ENCODE measurements at places on chromosomes 1 and 21.

GRCh38 chr1:154879038-154879421 lies 8.9 kb upstream of the KCNN3 start:
- DNase-seq, result no peak

- DNase-seq, result no peak
Observed at GRCh38 chr1:175742790-175743459, 470 bp downstream of the TNR start.

GRCh38 chr1:226700861-226701260 lies 38.2 kb downstream of the ITPKB start:
- DNase-seq, result no peak

DNA sequence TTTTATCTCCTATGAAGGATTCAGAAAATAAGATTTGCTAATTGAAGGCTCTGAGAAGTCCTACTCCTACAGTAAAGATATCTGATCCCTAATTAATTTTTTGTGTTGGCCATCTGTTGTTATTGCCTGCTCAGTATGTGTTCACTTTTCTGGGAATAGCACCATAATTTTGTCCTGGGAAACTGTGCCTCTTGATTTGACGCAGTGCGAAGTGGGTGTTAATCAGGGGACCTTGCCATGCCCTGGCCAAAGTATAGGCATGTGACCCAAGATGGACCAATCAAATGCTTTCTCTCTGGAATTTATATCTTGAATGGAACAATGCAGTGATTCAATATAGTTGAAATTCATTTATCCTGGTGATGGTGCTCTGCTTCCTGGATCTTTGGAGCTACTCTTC lies 30.4 kb upstream of the GNG12 start:
- no peak for DNase-seq

DNA sequence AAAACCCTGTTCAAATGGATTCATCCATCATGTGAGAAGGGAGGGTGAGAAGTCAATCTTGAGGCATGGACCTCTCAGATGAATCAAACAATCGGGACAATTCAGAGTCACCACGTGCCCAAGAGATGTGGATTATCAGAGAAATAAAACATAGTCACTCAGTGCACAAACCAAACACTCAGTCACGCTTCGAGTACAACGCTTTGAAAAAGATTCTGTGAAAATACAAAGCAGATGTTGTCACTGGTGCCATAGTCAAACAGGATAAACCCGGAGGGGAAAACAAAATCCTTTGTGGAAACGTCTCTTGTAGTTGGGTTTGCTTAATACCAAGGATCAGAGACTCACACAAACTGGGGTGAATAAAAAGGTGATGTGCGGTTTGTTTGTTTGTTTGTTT lies 188.4 kb downstream of the RRAGC start:
- DNase-seq, result no peak

GRCh38 chr1:8965121-8965820 lies 19.6 kb downstream of the CA6 start:
- DNase-seq, result no peak

- no peak for DNase-seq
Observed at GRCh38 chr1:26121854-26122773, 10.5 kb downstream of the PDIK1L start.

DNA sequence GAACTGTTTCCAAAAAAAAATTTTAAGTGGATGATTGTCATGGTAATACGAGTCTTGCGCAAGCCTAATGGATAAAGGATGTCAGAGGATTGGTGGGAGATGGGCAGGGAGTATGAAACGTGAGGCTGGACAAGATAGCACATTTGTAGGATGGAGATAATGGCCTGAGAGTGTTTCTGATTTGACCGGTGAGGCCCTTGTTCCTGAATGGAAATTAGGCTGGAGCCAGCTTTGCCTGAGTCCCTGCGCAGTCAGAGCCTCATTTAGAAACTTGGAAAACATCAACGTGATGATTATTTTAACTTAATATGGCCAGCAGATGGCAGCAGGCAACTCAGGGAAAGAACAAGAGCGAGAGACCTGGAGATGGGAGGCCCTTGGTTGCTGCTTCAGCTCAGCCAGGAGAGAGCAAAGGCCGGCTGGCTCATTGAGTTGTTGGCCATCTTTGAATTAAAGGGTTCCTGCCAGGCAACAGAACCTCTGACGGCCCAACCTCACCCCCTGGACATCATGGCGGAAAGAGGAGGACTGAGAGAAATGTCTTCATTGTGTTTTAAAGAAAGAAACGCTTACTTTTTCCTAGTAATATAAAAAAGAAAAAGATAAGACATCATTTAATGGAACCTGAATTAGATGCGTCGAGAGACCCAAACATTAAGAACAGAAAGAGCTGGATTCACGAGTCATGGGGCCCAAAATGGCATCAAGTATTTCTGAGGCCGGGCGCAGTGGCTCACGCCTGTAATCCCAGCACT lies 80.3 kb downstream of the SELENOF start:
- peak; percentile 92 for DNase-seq

DNA sequence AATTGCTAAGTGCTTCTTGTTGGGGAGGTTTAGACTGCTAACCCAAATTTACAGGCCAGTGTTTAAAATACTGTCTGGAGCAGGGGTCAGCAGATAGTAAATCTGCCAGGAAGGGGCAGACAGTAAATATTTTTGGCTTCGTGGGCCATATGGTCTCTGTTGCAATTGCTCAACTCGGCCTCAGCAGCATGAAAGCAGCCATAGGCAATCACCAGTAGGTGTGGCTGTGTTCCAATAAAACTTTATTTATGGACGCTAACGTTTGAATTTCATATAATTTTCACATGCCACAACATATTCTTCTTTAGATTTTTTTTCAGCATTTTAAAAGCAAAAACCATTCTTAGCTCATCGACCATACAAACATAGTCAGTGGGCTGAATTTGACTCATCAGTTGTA lies 172.7 kb downstream of the BRINP2 start:
- DNase-seq, result no peak

GRCh38 chr1:181947441-181947840 lies 114.1 kb downstream of the ZNF648 start:
- DNase-seq, result no peak

DNA sequence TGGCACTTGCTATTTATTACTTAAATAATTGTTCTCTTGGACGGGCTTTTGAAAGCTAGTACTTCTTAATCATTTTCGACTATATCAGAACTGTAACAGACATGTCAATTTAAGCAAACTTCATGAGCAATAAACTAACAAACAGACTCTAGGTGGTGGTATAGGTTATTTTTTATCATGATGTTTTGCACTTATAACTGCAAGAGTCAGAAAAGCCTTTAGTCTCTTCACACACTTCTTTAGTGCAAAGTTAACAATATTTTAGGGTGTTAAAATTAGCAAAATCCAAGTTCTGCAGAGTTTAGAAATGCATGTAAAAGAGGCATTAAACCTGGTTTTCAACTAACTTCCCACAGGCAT lies 2.2 kb downstream of the NRIP1 start:
- DNase-seq, result no peak

GRCh38 chr1:54481201-54481884 lies 66.7 kb upstream of the ACOT11 start:
- no peak for DNase-seq

DNA sequence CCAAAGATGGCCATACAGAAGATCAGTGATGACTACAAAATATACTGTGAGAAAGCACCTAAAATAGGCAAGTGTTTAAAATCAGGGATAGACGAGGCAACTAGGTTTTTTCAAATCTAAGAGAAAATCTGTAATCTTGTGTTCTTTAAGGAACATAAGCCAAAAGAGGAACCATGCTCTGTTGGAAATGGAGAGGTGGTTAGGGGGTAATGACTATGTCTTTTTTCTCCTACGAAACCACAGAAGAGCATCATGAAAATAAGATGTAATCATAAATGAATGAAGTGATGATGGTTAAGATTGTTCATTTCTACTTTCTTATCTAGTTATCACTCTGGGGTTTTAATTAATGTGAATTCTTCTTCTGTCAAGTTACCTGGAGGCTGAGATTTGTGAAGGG lies 43.1 kb downstream of the RGSL1 start:
- DNase-seq, result no peak

DNA sequence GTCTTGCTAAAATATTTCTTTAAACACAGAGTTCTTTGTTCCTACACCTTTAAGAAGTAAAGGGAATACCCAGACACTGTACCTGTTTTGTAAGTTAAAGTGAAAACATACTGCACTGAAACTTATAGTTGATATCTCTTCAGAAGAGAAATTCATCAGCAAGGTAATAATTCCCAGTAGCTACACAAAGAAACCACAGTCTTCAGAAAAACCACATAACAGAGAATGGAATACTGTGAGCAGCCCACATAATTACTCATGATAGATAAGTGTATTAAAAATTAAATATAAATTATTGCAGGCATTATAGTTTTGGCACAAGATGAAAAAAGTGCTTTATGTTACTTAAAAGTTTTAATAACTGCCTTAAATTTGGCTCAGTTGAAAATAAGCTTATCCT lies 276.6 kb downstream of the SETD4 start:
- no peak for DNase-seq

DNA sequence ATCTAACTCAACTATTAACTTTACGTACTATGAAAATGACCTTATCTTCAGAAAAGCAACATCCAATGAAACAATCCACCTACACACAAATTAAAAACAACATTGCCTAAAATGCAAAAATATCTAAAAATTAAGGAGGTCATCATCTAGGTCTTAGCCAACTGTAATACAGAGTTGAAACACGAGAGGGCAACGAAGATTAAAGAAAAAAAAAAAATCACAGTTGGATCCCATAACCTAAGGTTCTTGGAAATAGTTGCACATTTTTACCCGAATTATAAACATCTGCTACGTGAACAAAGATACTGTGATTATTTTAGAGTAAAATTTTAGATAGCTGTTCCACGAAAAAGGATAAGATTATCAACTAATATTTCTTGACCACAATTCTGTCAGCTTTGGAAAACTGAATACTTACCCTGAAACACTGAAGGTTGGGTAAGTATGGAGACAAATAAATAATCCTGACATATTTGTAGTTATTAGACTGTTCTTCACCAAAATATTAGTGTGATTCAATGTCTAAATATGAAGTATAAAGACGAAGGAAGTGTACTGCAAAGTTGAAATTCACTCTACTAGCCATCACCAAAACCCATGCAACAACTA lies 88.0 kb upstream of the AK4 start:
- peak; percentile 37 for DNase-seq

DNA sequence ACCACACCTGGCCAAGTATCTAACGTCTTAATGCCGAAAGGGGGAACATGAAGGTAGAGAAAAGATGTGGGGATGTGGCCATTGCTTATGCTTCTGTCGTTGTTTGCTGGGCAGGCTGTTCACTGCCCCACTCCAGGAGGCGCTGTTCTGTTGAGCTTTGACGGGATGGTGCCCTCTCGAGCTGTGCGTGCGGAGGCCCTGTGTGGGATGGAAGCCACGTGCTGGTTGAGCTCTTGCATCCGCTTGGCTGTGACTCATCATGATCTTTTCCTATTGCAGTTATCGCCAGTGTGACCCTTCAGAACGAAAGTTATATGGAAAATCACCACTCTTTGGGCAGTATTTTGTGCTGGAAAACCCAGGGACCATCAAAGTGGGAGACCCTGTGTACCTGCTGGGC lies 26.3 kb downstream of the MTARC1 start:
- no peak for DNase-seq

DNA sequence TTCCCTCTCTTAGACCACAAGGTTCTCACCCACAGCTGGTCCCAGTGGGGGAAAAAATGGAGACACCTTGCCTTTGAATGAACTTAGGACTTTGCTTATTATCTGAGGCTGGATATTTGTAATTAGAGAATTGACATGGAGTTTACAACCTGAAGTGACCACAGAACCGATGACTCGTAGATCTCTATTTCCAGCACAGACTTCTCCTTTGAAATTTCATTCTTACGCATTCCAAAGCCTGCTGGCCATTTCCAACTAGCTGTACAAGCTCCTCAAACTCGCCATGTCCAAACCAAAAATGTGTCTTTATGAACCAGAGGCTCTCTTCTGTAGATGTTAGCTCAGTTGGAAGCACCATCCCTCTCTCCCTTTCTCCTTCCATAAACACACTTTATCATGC lies 12.0 kb downstream of the RAB7B start:
- no peak for DNase-seq

GRCh38 chr1:1132042-1132950 lies 16.4 kb upstream of the C1orf159 start:
- no peak for DNase-seq

GRCh38 chr1:48869116-48869893 lies 92.6 kb upstream of the BEND5 start:
- no peak for DNase-seq

DNA sequence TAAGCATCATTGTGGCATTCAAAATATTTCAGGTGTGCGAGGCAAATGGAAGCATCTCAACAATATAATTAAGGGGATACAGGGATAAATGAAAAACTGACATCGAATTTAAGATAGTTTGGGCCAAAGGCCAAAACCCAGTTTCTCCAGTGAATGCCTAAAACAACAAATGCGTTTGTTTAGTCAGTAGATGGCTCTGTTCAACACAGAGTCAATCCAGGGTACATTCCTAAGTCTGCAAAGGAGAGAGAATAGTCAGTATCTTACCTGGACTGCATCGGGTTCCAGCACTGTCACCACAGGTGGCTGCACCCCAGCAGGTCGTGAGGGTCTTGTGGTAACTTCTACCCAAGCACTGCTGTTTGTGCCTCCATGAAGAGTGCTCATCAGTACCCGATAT lies 321.1 kb downstream of the KCTD3 start:
- no peak for DNase-seq

- DNase-seq, result no peak
Observed at GRCh38 chr1:48228156-48228555, 5.6 kb downstream of the SLC5A9 start.

- no peak for DNase-seq
Observed at GRCh38 chr1:64828829-64829228, 84.0 kb downstream of the RAVER2 start.

GRCh38 chr1:228030451-228031201 lies 23.8 kb downstream of the WNT3A start:
- DNase-seq, result no peak

DNA sequence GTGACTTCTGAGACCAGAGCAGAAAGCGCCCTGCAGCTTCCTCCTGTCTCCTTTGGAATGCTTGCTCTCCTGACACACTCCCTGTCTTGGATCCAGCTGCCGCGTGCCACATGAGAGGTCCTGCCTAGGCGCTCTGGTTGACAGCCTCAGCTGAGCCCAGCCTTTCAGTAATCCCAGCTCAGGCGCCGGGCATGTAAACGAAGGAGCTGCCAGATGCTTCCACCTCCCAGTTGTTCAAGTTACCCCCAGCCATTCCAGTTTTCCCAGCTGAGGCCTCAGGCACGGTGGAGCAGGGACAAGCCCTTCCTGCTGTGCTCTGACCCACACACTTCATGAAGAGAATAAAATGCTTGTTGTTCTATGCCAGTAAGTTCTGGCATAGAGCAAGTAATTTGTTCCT lies 14.3 kb upstream of the CD34 start:
- DNase-seq, result no peak

- no peak for DNase-seq
Observed at GRCh38 chr1:65359888-65360287, 50.5 kb downstream of the DNAJC6 start.
